Mesenteric fat pad (tissue), 1 donor: ENCODE measurements at places on chromosomes 5 and 9.
A peak's percentile ranks its signal among the peaks of the same experiment; 100 is the strongest.

- DNase-seq = no peak
Measured at GRCh38 chr5:133030343-133031005, 4.1 kb upstream of the ZCCHC10 start.

DNA sequence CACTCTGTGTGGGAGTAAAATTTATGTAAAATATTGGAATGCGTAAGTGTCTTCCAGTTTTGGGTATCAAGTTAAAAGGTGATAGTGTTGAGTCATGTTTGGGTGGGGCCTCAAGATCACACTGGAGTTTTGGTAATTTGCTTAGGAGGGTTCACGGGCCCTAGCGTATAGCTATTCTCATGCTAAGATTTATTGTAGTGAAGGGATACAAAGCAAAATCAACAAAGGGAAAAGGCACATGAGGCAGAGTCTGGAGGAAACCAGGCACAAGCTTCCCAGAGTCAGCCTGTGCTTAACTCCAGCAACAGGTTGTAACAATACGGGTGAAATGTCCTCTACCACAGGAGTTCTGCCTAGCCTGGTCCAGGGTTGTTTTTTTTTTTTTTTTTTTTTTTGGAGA, 20.2 kb downstream of the HSPA4 start:
- no peak for DNase-seq

GRCh38 chr5:126562823-126563222, 32.2 kb downstream of the ALDH7A1 start:
- no peak for DNase-seq

- no peak for DNase-seq
Measured at GRCh38 chr5:62309107-62309506, 3.1 kb downstream of the KIF2A start.

- DNase-seq = no peak
Measured at GRCh38 chr9:125536776-125537175, 170.2 kb downstream of the MAPKAP1 start.

GRCh38 chr9:132694144-132694543, 23.9 kb downstream of the GTF3C4 start:
- DNase-seq = no peak

GRCh38 chr9:99213197-99213596, 8.5 kb downstream of the ALG2 start:
- DNase-seq = no peak

GRCh38 chr5:28954074-28954473, 1915.7 kb upstream of the CDH9 start:
- DNase-seq = no peak

DNA sequence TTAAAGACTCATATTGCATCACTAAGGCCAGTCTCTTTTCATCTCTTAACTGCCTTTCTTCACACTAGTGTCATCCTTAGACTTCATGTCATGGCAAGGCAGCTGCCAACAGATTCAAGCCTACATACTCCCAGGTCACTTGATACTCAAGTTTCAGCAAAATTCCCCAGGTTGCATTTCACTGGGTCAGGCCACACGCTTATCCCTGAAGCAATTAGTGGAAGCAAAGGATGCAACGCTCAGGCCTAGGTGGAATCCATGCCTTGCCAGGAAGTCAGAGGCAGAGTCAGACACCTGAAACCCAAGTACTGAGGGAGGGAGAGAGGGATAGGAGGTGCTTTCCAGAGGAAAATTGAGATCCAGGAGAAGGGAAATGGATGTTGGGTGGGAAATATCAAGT, 28.9 kb downstream of the YIPF5 start:
- DNase-seq = no peak

- DNase-seq = no peak
Measured at GRCh38 chr5:115559524-115559923, 14.9 kb upstream of the FEM1C start.

DNA sequence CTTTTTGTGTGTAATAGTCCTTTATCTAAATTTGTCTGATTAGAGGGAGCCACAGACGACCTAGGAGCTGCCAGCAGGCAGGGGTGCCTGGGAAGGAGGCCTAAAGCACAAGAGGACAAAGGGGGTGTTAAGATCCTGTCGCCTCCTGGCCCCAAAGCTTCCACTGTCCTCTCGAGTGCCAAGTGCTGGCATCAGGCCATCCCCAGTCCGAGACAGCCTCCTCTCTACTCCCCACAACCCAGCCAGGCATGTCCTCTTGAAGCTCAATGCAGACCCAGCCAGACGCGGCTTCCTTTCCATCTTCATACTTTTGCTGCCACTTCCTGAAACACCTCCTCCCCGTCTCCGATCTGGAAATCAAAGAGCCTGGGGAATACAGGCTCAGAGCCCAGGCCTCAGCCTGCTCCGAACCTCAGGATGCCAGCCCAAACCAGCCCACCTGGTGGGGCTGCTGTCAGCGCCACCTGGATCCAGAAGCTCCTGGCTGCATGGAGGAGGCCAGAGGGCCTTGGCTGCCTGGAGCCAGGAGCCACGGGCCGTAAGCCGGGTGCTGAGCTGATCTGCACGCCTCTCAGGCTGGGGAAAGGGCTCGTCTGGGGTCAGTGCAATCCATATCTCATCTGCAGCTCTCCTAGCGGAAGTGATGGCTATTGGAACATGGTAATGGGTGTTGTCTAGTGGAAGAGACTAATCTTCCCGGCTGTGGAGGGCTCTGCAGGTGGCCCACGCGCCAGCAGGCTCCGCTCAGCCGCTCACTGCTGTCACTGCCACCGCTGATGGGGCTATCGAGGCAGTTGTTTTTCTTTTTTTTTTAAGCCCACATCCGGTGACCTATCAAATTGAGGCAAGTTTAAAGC, 60.2 kb upstream of the FUBP3 start:
- DNase-seq = no peak

DNA sequence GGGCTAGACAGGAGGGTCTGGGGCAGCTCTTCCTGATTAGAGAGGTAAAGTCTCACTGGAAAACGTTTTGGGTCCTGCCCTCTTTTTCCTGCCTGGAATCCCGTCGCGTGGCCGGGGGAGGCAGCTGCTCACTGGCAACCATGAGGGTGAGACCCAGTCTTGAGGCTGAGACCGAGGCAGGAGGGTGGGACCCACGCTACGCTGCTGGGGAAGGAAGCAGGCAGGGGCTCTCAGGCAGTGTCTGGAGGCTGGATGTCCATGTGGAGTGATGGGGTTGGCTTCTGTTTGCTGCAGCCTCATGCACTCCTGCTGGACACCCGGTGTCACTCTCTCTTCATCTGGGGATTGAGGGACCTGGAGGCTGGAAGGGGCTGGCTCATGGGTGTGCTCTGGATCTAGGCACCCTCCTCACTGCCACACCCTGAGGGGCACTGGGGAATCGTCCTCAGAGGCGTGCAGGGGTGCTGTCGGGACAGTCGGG, 11.3 kb upstream of the SLC2A6 start:
- no peak for DNase-seq

DNA sequence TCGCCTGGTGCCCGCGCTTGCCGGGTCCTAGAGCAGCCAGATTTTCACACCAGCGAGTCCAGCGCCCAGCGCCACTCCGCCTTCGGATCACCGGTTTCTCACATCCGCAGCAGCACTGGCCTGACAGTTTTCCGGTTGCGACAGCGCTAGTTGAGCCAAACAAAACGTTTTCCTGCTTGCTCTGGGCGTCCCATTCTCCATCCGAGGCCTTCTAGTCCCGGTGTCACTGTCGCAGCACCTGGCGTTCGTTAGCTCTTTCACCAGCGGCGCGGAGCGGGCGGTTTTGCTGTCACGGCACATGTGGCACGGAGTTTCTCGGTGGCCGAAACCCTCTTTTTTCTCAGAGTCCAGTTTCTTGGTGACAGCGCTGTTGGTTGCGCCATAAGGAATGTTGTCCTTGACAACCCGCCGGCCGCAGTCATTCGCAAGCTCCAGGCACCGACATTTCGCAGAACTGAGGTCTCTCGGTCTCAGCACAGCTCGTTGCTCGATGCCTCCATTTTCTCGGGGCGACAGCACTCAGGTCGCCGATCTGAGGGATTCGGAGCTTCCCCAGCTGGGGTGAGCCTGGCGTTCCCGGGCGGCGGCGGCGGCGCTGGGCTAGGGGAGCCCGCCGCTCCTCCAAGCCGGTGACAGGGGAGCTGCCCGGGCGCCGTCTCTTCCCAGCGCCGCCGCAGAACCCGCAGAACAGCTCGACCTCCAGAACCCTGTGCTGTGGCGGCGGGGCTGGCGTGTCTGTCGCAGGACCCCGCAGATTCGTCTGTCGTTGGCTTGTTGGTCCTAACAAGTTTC, 47.8 kb downstream of the ANXA2R start:
- DNase-seq = peak; percentile 92

GRCh38 chr5:1480217-1480616, 35.0 kb upstream of the SLC6A3 start:
- DNase-seq = no peak
